ENCODE measurements at places on chromosomes 5 and 9.

DNA sequence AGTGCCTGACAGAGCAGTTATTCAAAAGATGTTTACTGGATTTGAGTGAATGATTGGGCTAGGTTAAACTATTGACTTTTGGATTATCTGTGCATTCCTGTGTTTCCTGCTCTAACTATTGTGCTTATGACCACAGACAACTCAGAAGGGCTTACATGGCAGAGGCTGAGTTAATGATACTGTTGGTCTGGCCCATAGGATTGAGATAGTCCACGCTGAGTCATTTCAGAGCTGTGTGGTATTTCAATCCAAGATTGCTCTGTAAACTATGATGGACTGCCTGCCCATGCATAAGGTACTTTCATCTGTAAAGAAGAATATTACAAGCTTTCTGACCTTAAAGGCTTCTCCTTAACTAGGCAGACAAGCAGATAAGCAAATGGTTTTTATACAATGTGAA is 49.1 kb upstream of the SLIT3 start:
- DNase-seq = no peak

- DNase-seq = no peak
Observed at GRCh38 chr5:64417390-64417789, 88.4 kb upstream of the RGS7BP start.

- DNase-seq = no peak
Observed at GRCh38 chr5:181134259-181134658, 3.3 kb upstream of the OR2V1 start.

DNA sequence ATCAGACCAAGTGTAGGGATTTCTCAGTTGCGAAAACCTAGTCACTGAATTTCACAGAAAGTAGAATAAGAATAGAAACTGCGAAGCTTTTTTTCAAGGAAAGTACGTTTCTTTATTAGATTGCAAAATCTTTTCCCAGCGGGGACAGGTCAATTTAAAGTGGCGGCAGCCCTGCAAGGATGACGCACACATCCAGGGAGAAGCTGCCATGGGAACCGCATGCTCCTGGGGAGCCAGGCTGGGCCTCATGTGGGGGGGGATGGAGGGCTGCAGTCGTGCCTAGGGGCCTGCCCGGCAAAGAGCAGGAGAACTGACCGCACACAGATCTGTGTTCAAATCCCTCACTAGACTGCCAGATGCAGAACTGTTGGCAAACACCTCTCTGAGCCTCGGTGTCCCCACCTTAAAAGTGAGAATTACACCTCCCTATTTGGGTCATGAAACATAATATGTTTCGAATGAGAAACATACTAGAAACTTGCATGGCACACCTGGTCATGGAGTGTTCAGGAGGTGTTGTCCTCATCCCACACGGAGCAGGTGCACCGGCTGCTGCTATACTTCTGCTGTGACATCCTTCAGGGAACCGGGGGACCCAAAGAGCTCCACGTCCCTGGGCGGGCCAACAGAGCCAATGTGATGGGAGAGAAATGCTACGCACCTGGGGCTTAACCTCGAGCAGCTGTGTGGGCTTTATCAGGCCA is 127.8 kb upstream of the PHYKPL start:
- DNase-seq = no peak

- no peak for DNase-seq
Observed at GRCh38 chr9:6356441-6356840, 28.3 kb downstream of the TPD52L3 start.

DNA sequence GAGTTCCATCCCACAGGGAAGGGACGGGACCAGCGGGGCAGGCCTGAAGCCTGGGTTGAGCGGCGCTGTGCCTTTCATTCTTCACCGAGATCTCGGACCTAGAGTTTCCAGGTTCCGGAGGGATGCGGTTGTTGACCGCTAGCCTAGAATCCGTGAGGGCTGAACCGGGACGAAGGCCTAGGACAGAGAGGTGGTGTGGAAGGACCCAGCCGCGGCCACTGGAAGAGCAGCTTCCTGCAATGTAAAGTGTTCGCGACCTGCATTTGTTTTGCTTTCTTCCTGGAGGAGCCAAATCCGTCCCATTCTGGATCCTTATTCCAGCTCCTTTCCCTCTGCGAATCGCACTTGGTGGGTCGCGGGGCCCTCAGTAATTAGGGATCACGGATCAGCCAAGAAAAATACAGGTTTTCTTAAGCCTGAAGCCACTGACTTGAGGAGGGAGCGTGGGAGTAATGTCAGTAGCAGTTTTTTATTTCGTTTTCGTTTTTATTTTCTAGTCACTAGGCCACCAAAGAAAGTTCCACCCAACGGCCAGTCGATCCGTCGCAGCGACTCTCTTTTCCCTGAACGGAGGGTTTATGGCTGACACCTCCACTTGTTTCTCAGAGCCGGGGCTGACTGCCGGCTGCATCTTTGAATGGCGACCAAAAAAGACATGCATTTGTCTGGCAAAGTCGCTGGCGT is 48.6 kb downstream of the ANXA2R start:
- peak; percentile 40 for DNase-seq

- DNase-seq = no peak
Observed at GRCh38 chr5:39587675-39588074, 162.9 kb upstream of the DAB2 start.

DNA sequence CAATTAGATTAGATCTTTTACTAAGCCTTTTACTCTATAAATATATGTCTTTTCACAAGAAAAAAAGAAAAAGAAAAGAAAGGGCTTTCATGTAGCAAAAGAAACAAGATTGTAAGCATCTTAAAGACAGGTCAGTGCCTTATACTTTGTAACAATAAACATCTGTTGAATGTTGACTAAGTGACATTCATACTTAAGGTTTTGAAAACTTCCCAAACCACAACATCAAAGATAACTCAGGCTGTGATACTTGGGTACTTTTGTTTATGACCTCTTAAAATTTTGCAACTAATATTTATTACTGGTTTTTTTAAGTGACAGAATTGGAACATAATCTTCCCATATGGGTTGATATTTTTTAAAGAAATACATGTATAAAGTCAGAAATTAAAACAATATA is 7.4 kb downstream of the GRAMD2B start:
- no peak for DNase-seq

GRCh38 chr5:38666668-38667498 is 110.4 kb upstream of the LIFR start:
- no peak for DNase-seq

- no peak for DNase-seq
Observed at GRCh38 chr5:120600639-120601038, 136.5 kb downstream of the PRR16 start.

Data from CD4-positive, alpha-beta T cell treated with Interleukin-17A for 4 hours (primary cell).